T-helper 1 cell (primary cell): ENCODE measurements at places on chromosomes 16 and 17.

- DNase-seq, result no peak
Observed at GRCh38 chr17:68273722-68274121, 17.2 kb downstream of the SLC16A6 start.

- peak; percentile 81 for DNase-seq
Observed at GRCh38 chr17:4900231-4901107, 1.1 kb downstream of the C17orf107 start.

DNA sequence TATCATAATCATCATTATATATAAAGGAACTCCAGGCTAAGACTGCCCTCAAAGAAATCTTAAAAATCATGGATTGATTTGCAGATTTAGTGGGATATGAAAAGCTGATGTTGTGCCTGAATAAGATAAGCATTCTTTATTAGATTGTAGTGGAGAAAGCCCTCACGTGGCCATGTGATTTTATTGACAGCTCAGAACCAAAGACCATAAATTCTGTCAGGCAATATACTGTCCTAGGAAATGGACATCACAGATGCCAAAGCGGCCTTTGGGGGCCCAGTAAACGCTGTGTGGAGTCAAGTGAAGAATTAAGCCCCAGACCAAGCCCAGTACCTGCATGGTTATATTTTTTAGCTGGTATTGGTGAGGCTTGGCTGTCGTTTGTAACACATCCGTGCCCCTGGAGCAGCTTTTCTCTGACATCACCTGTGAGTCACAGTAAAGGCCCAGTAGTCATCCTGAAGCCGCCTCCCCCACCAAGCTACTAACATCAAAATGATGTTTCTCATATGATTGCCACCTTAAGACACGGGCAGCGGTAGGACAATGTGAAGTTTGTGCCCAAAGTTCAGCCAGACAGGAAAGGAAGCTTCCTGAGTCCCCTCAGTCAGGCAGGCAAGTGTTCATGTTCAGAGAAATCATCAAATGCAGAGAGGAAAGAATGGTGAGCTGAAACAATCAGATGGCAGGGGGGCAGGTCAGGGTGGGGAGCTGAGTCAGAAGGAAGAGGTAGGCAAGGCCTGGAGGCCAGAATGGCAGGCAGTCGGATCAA is 209.4 kb downstream of the IRX3 start:
- DNase-seq, result no peak

DNA sequence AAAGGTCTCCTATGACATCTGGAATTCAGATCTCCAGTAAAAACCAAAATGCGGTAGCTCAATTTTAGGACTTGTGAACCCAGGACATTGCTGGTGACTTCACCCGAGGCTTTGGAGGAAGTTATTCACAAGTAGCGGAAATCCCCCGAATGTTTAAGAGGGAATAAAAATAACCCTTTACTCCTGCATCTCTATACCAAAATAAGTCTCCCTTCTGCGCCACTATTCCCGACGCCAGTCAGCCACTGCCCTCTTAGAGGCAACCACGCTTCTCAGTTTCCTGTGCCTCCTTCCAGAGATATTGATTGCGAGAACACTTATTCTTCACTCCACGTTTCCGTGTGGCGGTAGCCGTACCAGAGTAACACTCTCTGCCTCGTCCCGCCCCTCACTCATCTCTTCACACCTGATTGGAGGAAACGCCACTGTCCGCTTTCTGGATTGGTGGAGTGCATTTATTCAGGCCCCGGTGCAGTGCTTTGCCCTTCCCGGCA is 27.4 kb downstream of the EMP2 start:
- DNase-seq, result no peak

DNA sequence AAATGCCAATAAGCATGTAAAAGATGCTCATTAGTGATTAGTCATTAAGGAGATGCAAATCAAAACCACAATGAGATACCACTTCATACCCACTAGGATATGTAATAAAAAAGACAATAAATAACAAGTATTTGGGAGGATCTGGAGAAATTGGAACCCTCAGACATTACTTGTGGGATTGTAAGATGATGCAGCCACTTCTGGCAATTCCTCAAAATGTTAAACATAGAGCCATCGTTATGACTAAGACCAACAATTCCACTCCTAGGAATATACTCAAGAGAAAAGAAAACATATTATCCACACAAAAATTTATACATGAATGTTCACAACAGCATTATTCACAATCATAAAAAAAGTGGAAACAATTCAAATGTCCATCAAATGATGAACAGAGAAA is 336.2 kb upstream of the PMFBP1 start:
- no peak for DNase-seq

GRCh38 chr17:76365256-76365903 is 11.7 kb upstream of the PRPSAP1 start:
- no peak for DNase-seq

DNA sequence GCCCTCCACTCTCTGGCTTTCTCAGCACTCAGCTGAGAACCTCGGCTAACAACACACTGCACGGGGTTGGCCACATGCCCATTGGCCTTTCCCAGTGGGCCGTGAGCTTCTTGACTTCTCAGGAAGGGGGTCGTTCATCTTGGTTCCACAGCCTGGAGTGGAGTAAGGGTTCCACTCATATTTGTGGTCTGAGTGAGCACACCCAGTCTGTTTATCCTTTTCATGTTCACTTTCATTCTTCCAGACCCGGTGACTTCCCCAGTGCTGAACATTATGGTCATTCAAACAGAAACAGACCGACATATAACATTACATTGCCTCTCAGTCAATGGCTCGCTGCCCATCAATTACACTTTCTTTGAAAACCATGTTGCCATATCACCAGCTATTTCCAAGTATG is 8.2 kb downstream of the MILR1 start:
- no peak for DNase-seq

DNA sequence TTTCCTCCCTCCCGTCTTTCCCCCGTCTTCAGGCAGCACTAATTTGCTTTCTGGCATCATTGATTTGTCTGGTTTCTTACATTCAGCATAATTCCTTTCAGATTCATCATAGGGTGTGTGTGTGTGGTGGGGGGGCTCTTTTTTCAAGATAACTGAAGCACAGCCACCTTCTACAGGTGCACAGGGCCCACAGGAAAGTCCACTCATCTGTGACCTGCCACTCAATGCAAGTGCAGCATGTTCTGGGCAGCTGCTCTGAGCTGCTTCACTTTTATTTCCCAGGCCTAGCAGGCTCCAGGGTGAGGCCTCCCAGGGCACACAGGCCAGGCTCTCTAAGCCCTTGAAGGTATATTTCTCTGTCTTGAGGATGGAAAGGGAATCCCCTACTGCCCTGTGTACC is 35.2 kb upstream of the MYH10 start:
- DNase-seq, result no peak

DNA sequence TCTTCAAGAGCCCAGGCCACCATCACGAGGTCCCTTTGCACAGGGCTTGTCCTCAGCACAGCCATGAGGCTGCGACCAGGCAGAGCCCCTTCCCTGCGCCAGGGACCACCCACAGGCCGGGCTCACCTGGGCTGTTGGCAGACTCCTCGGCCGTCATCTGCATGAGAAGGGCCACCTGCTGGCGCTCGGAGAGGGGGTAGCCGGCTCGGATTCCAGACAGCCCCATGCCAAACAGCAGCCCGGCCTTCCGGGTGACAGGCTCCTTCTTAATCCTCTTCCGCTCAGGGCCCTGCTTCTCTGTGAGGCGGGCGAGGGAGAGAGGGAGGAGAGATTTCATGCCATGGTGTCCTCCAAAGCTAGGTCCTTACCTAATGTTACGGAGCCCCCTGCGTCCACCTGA is 73.4 kb downstream of the ZNF778 start:
- DNase-seq, result no peak

GRCh38 chr16:89821438-89822187 is 5.2 kb upstream of the FANCA start:
- DNase-seq, result no peak

GRCh38 chr17:50464736-50465135 is 3.9 kb downstream of the CHAD start:
- DNase-seq, result no peak
